Progenitor cell of endocrine pancreas (in vitro differentiated cells): ENCODE measurements at places on chromosomes 4 and X.
A peak's percentile ranks its signal among the peaks of the same experiment; 100 is the strongest.

DNA sequence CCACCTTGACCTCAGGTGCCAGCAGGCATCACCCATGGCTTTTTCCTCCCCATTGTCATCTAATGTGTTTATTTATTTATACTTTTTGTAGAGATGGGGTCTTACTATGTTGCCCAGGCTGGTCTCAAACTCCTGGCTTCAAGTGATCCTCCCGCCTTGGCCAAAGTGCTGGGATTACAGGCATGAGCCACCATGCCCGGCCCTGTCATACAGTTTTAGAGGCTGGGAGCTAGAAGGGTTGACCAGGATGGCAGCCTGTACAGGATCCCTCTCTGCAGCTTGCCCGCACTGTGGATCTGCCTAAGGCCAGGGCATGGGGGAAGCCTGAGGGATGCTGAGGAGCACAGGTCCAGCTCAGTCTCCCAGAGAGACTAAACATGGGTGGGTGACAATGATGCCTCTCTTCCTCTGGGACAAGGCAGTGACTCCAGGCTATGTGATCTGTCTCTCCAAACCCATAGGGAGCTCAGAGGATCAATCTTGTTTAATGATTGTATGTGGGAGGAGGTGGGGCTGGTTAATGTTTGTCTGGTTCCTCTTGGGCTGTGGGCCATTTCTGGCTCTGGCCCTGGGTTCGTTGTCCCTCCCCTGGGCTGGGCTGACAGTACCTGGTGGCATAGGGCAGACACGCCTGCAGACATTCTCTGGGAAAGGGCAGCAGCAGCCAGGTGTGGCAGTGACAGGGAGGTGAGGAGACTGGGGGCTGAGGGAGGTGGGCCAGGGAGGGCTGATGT lies 8.3 kb upstream of the GJB1 start:
- peak overlapping the region; percentile 72 for H3K4me3 ChIP-seq
- H3K4me1 ChIP-seq, result peaks cover 42% of the 10 kb centered on the region
- peak overlapping the region; percentile 91 for H3K27ac ChIP-seq
- H3K27me3 ChIP-seq, result no peaks in the 10 kb centered on the region
- H3K36me3 ChIP-seq, result no peaks in the 10 kb centered on the region
- DNase-seq, result peak; percentile 11

DNA sequence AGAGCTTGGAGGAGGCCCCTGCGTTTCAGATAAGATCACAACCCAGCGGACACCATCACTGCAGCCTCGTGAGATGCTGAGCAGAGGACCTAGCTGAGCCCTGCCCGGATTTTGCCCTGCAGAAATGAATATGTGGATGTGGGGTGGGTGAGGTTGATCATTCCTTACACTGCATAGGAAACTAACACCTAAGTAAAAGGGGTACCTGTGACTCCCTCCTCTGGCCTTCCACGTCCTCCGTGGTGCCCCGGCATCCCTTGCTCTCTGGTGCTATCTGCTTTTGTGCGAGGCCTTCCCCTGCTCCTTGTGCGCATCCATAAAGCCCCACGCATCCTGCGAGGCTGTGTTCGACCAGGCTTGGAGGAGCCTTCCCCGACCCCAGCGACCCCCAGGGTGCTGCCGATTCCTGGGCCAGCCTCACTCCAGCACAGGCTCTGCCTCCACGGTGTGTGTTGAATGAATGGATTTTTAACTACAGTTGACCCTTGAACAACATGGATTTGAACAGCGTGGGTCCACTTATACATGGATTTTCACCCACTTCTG lies 25.6 kb upstream of the GPR78 start:
- peaks cover 7% of the 10 kb centered on the region for H3K27me3 ChIP-seq
- DNase-seq, result no peak
- H3K4me1 ChIP-seq, result peaks cover 2% of the 10 kb centered on the region
- H3K36me3 ChIP-seq, result no peaks in the 10 kb centered on the region
- no peak overlapping the region for H3K4me3 ChIP-seq

DNA sequence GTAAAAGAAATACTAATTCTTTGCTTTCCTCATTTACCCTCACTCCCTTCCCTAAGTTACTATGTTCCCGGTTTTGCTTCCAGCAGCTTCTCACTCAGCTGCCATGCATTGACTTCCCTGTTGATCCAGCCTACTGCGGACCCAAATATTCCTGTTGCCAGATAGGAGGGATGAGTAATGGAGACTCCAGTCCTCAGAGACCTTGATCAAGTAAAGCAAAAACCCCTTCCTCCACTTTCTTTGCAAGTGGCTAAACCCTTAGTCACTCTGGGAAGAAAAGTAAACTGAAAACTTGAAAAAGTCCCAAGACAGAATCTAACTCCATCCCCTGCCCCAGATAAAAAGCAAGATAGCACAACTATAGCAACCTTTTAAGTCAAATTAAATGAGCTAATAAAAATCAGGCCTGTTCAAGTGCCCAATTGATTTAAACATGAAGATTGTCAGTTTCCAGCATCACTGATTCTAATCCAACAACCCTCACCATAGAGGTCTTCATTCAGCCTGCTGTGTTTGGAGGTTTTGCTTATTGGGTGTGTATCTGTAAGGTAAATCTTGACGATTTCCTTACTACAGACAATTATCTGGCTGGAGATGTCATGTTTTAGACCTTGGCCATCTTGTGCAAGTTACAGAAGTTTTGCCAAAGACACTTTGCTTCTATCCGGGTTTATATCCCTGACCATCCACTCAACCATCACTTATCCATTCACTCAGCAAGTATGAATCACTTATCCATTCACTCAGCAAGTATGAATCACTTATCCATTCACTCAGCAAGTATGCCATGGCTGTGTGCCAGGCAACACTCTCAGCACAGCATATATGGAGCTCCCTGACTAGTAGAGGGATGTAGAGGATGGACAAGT lies 17.6 kb downstream of the FGFBP1 start:
- peaks cover 17% of the 10 kb centered on the region for H3K27me3 ChIP-seq
- H3K4me1 ChIP-seq, result no peaks in the 10 kb centered on the region
- H3K27ac ChIP-seq, result no peak overlapping the region
- no peak overlapping the region for H3K4me3 ChIP-seq
- no peak for DNase-seq

DNA sequence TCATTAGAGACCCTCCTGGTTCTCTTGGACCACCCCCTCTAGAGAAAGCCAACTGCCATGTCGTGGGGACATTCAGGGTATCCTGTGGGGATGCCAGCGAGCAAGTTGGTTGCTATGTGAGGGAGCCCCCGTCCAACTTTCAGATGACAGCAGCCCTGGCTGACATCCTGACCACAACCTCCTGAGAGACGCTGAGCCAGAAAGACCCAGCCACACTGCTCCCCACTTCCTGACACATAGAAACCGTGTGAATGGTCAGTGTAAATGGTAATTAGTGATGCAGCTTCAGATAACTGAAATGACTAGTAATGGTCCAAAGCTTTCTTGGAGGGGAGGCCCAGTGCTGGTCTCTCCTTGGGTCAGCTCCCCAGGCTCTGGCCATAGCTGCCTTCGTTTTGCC lies 10.8 kb downstream of the CLCN4 start:
- no peak for DNase-seq
- H3K27me3 ChIP-seq, result no peaks in the 10 kb centered on the region
- no peak overlapping the region for H3K27ac ChIP-seq
- peaks cover 5% of the 10 kb centered on the region for H3K4me1 ChIP-seq
- no peak overlapping the region for H3K4me3 ChIP-seq
- peaks cover 5% of the 10 kb centered on the region for H3K36me3 ChIP-seq

- H3K4me3 ChIP-seq, result peak overlapping the region; percentile 72
- peaks cover 6% of the 10 kb centered on the region for H3K27me3 ChIP-seq
- H3K27ac ChIP-seq, result peak overlapping the region; percentile 78
- H3K4me1 ChIP-seq, result peaks cover 12% of the 10 kb centered on the region
- H3K36me3 ChIP-seq, result peaks cover 2% of the 10 kb centered on the region
These were observed 2.5 kb downstream of the FGFR3 start for GRCh38 chr4:1795299-1796195.
